Pancreas (tissue), 10 donors: ENCODE measurements at places on chromosomes 3 and 15. TPM values are rescaled to one million over a fixed set of nuclear protein-coding genes. Genes with fewer than 3 reads are reported as not detected.

Gene ANKUB1
- not detected for total RNA-seq

Gene FRG2C
- total RNA-seq, result not detected

Gene REC114
- not detected for total RNA-seq

Gene XIRP1
- total RNA-seq, result 0.09 TPM

Gene SNX22
- total RNA-seq, result 1.3 TPM

Gene AHSG
- 0.19 TPM for total RNA-seq

Gene CAMK1
- 3.7 TPM for total RNA-seq

Gene ENTPD3
- total RNA-seq, result 10.3 TPM

Gene CTXN2
- total RNA-seq, result not detected

Gene MED12L
- total RNA-seq, result 0.56 TPM

Gene ZNF80
- total RNA-seq, result not detected

Gene GOLGA8G
- total RNA-seq, result not detected

Gene SLC38A3
- total RNA-seq, result 28.7 TPM

Gene TGM5
- total RNA-seq, result not detected

Gene SGO1
- total RNA-seq, result 0.69 TPM

Gene SPG21
- 40.2 TPM for total RNA-seq

Gene CMC1
- 7.5 TPM for total RNA-seq

Gene CYP19A1
- total RNA-seq, result 0.40 TPM

Gene PLSCR2
- 0.60 TPM for total RNA-seq

Gene HYKK
- total RNA-seq, result 3.0 TPM

Gene SERPINI2
- 444 TPM for total RNA-seq

Gene ERICH6
- not detected for total RNA-seq

Gene CCDC174
- 12.3 TPM for total RNA-seq

Gene SLCO3A1
- 4.9 TPM for total RNA-seq
